ENCODE measurements at places on chromosomes 1 and 21. TPM values are rescaled to one million over a fixed set of nuclear protein-coding genes. Genes with fewer than 3 reads are reported as not detected.

GRCh38 chr21:22224261-22224660 is 1226.1 kb downstream of the NCAM2 start:
- H3K36me3 ChIP-seq: no peaks in the 10 kb centered on the region
- no peak overlapping the region for H3K4me3 ChIP-seq
- no peaks in the 10 kb centered on the region for H3K4me1 ChIP-seq
- no peaks in the 10 kb centered on the region for H3K27me3 ChIP-seq
- ATAC-seq: no peak

The CNKSR1 gene
- total RNA-seq: 4.6 TPM

The FCGR3A gene
- not detected for total RNA-seq

The KLHDC9 gene
- total RNA-seq: not detected

- H3K27ac ChIP-seq: peak overlapping the region; percentile 78
- peaks cover 25% of the 10 kb centered on the region for H3K4me1 ChIP-seq
- ATAC-seq: peak; percentile 38
- peak overlapping the region; percentile 29 for H3K4me3 ChIP-seq
- peaks cover 100% of the 10 kb centered on the region for H3K36me3 ChIP-seq
Measured at GRCh38 chr1:19123837-19124236, 86.2 kb downstream of the UBR4 start.

DNA sequence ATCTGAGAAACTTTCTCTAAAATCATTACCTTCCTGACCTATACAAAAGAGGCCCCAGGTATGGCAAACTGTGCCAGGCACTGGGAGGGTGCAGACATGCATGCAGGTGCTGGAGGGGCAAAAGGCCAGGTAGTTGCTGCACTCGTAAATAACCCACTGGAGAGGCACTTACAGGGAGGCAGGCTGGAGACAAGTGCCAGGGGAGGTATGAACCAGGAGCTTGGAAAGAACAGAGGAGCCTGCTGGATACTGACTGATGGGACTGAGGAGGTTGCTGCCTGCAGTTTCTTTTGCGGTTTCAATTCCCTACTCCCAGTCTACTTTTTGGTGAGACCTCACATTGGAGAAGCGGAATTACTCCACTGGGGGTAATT is 113.9 kb downstream of the DSCAM start:
- ATAC-seq: no peak
- H3K36me3 ChIP-seq: no peaks in the 10 kb centered on the region
- H3K4me1 ChIP-seq: no peaks in the 10 kb centered on the region
- peaks cover 3% of the 10 kb centered on the region for H3K27me3 ChIP-seq
- H3K4me3 ChIP-seq: no peak overlapping the region

- ATAC-seq: no peak
- peaks cover 12% of the 10 kb centered on the region for H3K4me1 ChIP-seq
- H3K27ac ChIP-seq: no peak overlapping the region
- H3K27me3 ChIP-seq: no peaks in the 10 kb centered on the region
- H3K36me3 ChIP-seq: peaks cover 30% of the 10 kb centered on the region
Measured at GRCh38 chr1:117629625-117630422, 24.0 kb downstream of the TENT5C start.

DNA sequence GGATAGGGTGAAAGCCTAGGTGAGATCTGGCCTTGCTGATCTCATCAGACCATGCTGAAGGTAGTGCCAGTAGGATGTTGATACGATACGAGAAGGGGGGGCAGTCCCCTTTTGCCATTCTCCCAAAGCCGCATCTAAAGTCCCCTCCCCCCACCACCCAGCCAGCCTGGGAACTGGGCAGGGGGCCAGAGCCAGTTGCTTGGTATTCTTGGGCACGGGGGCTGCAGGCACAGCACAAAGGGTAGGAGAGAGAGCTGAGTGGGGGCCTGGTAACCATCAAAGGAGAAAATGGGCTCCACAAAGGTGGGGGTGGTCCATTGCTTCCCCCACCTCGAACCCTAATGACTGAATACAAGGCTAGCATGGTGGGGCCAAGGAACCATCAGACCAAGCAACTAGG is 5.4 kb downstream of the PEA15 start:
- H3K27ac ChIP-seq: peak overlapping the region; percentile 69
- H3K4me3 ChIP-seq: no peak overlapping the region
- H3K27me3 ChIP-seq: no peaks in the 10 kb centered on the region
- no peak for ATAC-seq

DNA sequence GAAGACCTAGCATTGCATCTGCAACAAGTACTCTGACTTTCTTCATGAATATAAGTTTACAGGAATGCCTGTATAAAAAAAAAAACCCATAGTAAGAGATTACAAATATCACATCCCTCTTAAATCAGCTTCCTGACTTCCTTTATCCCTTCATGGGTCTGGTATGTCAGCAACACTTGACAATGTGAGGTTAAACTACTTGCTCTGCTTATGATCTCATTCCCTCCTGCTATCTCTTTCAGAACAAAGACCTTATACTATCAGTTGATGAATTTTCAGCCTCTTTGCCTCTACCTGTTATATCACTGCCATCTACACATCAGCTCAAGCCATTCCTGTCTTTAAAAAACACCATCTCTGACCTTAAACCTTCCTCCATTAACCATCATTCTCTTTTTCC is 130.9 kb upstream of the SAMSN1 start:
- H3K4me3 ChIP-seq: peak overlapping the region; percentile 80
- H3K27ac ChIP-seq: peak overlapping the region; percentile 95
- peaks cover 13% of the 10 kb centered on the region for H3K4me1 ChIP-seq
- ATAC-seq: no peak

DNA sequence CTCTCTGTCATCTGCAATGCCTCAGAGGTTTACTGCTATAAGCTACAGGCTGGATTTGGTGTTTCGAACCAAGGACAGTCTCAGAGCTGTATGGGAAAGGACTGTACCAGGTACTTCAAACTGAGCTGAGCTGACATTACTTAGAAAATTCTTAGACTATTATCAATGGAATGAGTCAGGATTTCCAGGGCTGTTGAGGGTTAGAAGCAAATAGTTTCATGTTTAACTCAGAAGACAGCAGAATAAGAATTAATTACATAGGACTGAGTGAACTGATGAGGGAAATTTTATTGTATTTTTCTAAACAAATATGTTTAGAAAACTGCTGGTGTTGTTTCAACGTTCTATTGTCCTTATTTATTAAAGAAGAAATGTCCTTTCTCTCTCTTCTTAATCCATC is 74.3 kb upstream of the CAPZB start:
- no peak overlapping the region for H3K27ac ChIP-seq
- peaks cover 4% of the 10 kb centered on the region for H3K27me3 ChIP-seq
- H3K4me3 ChIP-seq: no peak overlapping the region
- peaks cover 6% of the 10 kb centered on the region for H3K4me1 ChIP-seq

The DENND2C gene
- 1.0 TPM for total RNA-seq

DNA sequence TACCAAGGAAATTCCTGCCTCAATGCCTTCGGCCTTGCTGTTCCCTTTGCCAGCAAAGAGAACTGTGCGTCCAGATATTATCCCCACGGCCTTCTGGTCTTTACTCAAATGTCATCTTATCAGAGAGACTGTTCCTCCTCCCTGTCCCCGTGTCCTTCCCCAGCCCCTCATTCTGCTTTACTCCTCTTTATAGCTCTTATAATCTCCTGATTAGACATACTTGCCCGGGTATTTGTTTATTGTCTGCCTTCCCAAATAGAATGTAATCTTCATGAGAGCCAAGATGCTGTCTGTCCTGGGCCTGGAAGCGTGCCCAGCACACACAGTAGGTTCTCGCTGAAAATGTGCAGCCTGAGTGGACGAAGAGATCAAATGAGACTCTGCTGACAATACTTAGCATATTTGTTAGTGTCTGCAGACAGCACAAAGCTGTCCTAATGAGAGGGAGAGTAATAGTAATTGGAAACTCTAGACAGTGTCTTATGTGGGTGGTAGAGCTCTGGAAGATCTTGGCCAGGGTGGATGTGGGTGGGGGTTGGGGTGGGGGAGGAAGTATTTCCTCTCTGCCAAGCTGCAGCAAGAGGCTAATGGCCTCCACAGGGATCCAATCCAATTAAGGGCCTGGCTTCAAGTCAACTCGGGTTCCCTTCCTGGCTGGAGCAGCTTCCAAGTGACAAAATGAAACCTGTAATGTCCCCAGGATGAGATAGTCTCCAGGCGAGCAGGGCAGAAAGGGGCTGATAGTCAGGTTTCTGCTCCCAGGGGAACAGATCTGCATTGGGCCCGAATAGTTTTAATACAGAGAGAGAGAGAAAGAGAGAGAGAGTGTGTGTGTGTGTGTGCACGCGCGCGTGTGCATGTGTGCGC is 9.5 kb upstream of the CLIC4 start:
- no peak overlapping the region for H3K4me3 ChIP-seq
- no peak for ATAC-seq
- H3K27ac ChIP-seq: no peak overlapping the region
- H3K27me3 ChIP-seq: no peaks in the 10 kb centered on the region

DNA sequence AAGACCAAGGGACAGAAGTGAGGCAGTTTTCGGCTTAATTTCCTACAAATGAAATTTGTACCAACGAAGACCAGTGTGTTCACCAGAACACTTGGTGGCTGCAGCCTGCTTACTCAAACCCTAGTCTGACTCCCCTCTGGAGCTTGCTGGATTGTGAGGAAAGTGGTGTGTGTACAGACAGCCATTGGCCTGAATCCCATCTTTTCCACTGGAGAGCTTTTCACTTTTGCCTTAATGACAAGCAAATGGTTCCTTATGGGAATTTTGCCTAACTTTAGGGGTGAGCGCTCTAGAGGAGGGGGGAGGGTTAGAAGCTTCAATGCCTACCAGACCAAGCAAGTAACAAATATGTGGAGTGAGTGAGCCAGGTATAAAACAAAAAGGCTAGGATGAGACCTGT is 17.3 kb downstream of the METTL13 start:
- H3K27me3 ChIP-seq: no peaks in the 10 kb centered on the region
- no peak overlapping the region for H3K27ac ChIP-seq

DNA sequence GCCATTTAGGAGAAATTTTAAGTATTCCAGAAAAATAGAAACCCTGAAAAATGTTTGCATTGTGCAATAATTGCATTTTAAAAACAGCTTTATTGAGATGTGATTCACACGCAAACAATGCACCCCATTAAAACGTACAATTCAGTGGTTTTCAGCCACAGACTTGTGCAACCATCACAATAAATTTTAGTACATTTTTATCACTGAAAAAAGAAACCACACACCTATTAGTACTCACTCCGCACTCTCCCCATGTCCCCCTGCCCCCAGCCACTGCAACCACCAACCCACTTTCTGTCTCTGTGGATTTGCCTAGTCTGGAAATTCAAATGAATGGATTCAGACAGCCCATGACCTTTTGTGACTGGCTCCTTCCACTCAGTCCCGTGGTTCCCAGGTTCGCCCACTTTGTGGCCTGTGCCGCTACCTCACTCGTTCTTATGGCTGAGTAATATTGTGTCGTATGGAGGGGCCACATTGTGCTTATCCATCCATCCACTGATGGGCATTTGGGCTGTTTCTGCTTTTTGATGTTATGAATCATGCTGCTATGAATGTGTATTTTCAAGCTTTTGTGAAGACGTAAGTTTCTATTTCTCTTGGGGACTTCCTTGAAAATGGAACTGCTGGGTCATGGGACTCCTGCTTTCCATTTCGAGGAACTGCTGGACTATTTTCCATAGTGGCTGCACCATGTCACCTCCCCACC is 147.7 kb upstream of the ARHGEF16 start:
- H3K27me3 ChIP-seq: peaks cover 20% of the 10 kb centered on the region
- H3K4me1 ChIP-seq: peaks cover 5% of the 10 kb centered on the region
- H3K36me3 ChIP-seq: no peaks in the 10 kb centered on the region
- no peak overlapping the region for H3K4me3 ChIP-seq
